ENCODE measurements at places on chromosomes 11 and 22.

DNA sequence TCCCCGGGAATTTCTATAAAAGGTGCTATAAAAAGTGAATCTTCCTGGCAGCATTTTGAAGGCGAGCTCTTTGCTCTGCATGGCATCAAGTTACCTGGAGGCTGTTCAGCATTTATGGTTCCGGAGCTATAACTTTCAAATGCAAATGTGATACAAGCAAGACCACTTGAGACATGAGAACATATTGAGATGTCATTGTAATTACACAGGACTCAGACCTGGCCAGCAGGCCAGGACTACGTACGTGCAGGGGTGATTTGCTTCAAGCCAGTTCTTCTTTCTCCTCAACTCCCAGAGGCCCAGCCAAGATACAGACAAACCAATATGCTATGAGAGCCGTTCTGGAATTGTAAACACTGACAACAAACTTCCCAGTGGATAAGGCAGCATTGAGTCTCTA, 227.4 kb upstream of the FAT3 start:
- no peak for DNase-seq

- no peak for DNase-seq
Observed at GRCh38 chr11:83682611-83682973, 396.4 kb upstream of the CCDC90B start.

DNA sequence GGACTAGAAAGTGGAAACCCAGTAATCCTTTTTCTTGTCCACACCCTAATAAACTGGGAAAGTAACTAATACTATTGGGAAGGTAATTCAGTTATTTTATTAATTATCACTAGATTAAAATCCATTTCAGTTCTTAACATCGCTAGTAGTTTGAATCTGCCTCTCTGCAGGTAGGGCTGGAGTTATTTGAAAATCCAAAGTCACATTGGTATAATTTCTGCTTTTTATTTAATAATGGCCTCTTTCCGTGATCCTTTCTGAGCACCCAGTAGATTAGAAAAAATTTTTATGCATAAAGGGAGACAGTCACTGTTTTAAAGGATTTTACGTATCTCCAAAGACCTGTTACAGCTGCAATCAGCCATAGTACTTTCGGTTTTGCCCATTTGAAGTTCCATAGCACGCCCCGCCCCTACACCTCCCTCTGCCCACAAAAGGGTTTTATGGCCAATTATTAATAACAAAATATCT, 605 bp upstream of the COPB1 start:
- peak; percentile 61 for DNase-seq

DNA sequence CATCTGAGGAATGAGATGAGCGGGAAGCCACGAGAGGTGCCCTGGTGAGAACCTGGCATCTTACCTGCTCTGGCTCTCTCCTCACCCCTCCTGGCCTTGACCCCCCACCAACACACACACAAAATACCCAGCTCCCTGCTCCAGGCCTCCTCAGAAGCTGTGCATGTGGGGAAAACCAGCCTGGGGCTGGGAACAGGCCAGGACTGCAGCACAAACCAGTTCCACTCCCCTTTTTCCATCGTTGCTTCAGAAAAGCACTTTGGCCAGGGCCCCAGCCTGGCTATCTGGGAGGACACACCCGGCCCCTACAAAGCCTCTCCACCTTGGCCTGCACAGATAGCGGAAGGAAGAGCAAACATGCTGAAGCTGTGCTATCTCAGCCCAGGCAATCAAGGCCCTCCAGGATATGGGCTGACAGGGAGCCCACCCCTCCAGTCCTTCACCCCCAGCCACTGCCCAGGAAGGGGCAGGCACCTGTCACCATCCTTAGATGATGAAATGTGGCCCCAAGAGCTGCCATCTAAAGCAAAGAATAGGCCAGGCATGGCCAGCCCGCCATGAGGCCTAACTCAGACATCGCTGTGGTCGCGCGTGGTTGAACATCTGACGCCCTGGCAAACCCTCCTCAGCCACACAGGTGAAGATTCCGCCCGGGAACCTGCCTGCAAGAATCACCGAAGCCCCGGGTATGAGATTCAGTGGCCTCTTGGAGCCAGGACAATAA, 35.4 kb downstream of the PISD start:
- DNase-seq, result no peak

- peak; percentile 35 for DNase-seq
Observed at GRCh38 chr22:41939981-41940831, 6.7 kb downstream of the CENPM start.

- DNase-seq, result no peak
Observed at GRCh38 chr11:2536440-2536989, 91.7 kb downstream of the KCNQ1 start.
